ENCODE measurements at places on chromosomes 2 and 18.

DNA sequence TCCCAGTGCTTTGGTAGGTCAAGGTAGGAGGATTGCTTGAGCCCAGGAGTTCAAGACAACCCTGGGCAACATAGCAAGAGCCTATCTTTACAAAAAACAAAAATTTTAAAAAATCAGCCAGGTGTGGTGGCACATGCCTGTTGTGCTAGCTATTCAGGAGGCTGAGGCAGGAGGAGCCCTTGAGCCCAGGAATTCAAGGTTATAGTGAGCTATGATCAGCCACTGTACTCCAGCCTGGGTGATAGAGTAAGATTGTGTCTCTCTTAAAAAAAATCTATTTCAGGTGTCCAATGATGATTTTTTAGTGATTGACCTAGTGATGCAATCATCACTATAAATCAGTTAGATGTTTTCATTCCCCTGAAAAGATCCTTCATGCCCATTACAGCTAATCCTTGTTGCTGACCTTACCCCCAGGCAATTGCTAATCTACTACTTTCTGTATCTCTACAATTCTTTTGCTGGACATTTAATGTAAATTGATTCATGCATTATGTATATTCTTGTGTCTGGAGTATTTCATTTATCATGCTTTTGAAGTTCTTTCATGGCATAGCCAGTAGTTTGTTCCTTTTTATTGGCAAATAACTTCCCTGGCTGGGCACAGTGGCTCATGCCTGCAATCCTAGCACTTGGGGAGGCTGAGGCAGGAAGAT is 10.3 kb downstream of the MOCOS start:
- DNase-seq: no peak

GRCh38 chr2:20434588-20435294 is 12.1 kb upstream of the RHOB start:
- DNase-seq: no peak

DNA sequence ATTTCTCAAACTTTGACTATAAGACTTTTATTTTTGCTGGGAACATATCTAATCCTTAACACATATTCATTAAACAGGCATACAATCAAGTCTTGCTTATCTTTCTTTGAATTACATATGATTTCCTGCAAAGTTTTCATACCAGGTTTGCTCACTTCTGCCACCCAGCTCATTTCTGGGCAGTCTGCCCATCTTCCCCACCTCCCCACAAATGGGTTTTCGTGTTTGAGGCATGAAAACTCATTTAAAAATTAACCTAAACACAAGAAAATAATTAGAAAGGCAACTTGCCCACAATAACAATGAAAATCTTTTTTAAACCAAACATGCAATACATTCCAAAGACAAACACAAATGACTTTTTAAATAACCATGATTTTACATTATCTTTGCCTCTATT is 3.4 kb downstream of the CHST9 start:
- DNase-seq: no peak

- DNase-seq: no peak
Measured at GRCh38 chr2:4656326-4656725, 953.0 kb downstream of the DCDC2C start.

GRCh38 chr2:197255543-197255942 is 55.0 kb downstream of the ANKRD44 start:
- peak; percentile 41 for DNase-seq

DNA sequence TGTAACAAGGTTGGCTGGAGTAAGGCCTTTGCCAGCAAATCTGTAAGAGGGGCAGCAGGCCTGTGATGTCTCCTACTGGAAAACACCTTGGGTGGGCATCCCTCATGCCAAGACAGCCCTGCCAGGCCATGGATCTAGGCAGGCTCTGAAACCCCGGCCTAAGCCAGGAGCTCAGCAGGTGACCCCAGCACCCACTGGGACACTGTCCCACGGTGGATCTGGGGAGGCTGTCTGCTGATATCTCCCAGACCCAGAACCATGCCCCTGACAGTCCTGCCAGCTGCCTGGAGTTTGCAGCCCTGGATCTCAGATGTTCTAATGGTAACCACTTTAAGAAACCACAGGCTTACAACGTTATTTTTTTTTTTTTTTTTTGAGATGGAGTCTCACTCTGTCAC is 117.7 kb downstream of the ZNF516 start:
- no peak for DNase-seq

DNA sequence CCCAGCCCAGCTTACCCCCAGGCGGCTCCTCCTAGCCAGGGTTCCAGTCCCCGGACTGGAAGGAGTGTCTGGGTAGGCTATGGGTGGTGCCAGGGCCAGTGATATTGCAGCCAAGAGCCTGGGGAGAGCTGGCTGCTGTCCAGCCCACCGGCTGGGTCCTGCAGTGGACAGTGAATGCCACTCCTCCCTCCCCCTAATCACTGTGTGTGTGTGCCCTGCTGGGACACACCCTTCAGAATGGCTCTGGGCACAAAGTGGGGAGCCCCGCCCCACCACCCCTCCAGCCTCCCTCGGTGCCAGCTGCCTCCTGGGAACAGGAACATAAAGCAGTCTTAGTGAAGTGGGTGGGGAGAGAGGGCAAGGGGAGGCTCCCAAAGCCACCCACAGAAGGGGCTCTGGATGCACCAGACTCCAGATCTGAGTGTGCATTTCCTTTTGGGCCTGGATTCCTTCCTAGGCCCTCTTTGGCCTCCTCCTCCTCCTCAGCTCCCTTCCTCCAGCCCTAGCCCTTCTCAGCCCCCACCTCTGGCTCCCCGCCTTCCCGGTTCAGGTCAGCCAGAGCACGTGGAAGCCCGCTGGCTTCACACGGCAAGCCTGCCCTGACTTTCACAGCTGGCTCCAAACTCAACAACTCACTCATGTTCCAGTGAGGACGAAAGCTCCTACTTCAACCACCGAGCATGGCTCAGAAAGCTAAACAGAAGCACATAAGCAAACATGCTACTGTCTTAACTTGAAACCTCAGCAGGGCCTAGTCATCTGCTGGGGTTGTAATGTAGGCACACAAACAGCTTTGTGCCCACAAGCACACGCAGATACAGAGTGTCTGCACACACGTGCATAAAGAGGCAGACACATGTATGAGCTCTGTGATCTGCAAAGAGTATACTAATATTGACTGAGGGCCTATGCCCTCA is 209.2 kb upstream of the SMAD2 start:
- no peak for DNase-seq

DNA sequence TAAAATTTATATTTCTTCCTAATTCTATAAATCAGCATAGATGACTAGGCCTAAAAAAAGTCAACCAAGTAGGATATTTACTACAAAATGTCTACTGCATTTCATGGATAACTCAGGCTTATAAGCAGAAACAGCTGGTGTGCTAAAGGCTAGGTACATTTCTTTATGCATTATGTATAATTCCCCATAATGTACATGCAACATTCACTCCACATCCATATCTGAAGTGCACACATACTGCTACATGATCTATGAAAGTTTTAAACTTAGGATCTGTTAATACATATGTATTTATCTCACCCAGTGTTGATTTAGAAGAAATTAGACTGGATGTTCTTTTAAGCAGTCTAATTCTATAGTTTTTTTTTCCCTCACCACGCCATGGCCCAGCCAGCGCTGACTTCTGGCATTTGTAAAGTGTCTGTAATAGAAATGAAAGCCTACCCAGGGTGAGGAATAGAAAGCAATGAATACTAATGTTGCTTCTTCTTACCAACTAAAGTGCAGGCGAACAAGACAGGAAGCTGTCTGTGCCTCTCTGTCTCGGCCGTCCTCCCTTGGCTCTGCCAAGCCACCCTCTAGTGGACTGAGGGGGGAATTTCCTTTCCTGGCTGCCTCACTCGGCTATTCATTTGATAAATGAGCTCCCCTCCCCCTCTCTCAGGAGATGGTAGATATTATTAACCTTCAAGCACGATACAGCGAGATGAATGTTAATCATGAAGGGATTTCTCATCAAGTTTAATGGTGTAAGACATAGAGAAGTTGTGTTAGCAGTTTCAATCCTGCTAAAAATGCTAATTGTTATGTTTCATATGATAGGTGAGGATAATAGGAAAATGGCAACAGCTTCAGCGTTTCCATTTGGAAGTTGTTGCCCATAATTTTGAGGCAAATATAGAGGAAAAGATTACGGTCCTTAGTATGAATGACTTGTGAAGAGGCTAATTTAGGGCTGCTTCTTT is 384.5 kb downstream of the MTX2 start:
- DNase-seq: no peak

GRCh38 chr2:49959961-49960553 is 805.7 kb upstream of the FSHR start:
- no peak for DNase-seq

- no peak for DNase-seq
Measured at GRCh38 chr2:71503837-71504236, 50.5 kb downstream of the DYSF start.

GRCh38 chr2:36337354-36337753 is 18.2 kb upstream of the CRIM1 start:
- DNase-seq: no peak

GRCh38 chr2:199581408-199581807 is 123.7 kb upstream of the SATB2 start:
- DNase-seq: no peak

GRCh38 chr2:100976645-100977391 is 25.3 kb upstream of the RPL31 start:
- DNase-seq: no peak

GRCh38 chr18:76051396-76052226 is 443.4 kb downstream of the ZNF516 start:
- no peak for DNase-seq

DNA sequence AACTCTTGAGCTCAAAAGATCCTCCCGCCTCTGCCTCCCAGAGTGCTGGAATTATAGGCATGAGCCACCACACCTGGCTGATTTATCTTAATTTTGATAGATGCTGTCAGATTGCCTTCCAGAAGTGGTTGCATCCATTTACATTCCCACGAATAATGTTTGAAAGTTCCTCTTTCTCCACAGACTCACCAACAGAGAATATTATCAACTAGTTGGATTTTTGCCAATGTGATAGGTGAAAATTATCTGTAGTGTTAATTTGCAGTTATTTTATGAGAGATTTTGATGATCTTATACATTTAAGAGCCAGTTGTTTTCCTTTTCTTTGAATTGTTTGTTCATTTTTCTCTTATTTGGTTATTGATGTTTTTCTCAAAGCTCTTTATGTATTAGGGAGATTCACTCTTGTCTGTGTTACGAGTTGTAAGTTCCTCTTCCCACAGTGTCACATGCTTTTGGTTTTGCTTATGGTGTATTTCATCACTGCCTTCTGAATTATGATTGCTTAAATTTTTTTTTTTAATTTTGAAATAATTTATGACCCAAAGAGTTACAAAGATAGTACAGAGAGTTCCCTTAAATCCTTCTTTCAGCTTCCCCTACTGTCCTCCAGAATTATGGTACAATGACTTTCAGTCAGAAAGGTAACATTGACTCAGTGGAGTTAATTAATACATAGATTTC is 20.7 kb upstream of the NT5DC4 start:
- no peak for DNase-seq

DNA sequence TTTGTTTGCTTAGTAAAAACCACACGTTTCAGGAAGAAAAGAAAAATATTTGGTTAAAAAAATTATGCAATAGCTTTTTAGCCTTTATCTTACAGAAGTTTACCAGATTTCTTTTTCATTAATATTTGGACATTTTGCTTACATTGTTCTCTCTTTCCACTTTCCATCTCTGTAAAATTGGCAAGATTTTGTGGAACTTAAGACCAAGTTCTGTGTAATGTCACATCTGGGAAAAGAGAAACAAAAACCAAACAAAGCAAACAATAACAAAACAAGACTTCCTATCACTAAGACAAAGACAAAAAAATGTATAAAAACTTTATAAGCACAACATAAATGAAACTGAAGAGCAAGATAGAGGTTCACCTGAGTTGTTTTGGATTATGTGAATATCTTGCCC is 1392.1 kb upstream of the CELF4 start:
- no peak for DNase-seq

DNA sequence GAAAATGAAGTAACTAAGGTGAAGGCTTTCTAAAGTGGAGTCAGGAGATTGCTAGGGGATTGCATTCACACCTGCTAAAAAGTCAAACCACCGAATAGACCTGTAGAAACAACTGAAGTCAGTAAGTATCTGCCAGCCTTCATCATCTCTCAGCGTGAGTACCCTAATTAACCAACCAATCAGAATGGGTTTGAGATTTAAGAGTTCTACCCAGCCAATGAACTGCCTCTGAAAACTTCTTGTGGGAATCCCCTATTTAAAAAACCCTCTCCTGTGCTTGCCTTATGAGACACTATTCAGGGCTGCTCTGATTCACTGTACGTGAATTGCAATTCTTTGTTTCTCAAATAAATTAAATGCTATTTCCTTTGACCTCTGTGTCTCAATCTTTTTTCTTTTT is 3.4 kb upstream of the FAM161A start:
- DNase-seq: no peak

GRCh38 chr2:181157326-181157725 is 176.9 kb downstream of the UBE2E3 start:
- no peak for DNase-seq

DNA sequence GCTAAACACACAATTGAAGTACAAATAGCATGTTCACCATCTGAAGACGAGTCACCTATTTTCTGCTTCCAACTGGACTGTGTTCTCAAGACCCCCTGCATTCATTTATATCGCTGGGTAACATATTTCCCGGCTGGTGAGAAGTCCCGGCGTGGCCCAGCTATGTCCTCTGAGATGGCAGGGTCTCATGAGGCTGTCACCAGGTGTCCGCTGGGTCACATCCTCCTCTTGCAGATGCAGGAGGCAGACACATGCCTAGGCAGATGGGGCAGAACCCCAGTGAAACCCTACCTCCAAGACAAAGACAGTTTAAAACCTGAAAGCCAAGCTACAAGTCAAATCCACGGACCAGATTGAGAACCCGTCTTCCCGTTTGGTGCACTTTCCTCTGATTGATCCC is 36.8 kb upstream of the UBE2F start:
- no peak for DNase-seq

- no peak for DNase-seq
Measured at GRCh38 chr2:158529379-158530259, 72.9 kb downstream of the PKP4 start.

DNA sequence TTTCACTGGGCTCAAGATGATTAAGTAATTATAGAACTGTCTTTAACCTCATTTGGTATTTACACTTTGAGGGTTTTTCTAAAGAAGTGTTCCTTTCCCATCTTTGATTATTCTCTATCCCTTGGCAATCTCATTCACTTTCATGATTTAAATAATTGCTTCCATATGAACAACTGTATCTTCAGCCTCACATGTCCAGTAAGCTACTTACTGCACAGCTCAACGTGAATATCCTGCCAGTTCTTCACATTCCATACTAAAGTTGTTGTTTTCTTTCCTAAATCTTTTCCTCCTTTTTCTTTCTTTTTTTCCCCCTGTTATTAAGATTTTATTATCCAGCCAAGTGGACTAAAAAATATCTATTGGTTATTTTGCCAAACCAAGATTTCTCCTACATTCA is 37.7 kb downstream of the ZC3H15 start:
- DNase-seq: no peak

GRCh38 chr2:120493231-120493630 is 147.3 kb downstream of the INHBB start:
- DNase-seq: no peak

GRCh38 chr2:41990688-41991087 is 57.1 kb upstream of the PKDCC start:
- no peak for DNase-seq
